ENCODE measurements at places on chromosomes 12 and 14.

DNA sequence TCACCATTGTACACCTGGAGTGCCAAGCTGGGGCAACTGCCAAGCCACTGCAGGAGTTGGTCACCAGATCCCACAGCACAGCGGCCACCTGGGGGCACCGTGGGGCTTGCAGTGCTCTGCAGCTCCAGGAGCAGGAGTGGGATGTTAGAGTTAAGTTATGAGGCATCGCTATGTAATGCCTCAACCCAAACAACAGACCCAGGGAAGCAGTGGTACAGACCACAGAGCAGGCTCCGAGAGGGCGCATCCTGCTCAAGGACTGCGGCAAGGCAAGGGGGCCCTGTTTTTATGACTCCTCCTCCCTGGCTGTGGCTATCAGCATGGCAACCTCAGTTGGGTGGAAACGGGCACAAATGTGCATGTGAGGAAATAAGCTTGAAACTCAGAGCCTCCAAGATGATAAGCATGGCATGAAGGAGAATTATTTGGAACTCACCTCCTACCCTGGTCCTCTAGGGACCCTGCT is 63.1 kb downstream of the ARL6IP4 start:
- H3K4me3 ChIP-seq, result no peak overlapping the region
- peaks cover 5% of the 10 kb centered on the region for H3K27me3 ChIP-seq
- peaks cover 37% of the 10 kb centered on the region for H3K4me1 ChIP-seq
- H3K36me3 ChIP-seq, result no peaks in the 10 kb centered on the region
- peak; percentile 71 for DNase-seq
- H3K27ac ChIP-seq, result no peak overlapping the region

DNA sequence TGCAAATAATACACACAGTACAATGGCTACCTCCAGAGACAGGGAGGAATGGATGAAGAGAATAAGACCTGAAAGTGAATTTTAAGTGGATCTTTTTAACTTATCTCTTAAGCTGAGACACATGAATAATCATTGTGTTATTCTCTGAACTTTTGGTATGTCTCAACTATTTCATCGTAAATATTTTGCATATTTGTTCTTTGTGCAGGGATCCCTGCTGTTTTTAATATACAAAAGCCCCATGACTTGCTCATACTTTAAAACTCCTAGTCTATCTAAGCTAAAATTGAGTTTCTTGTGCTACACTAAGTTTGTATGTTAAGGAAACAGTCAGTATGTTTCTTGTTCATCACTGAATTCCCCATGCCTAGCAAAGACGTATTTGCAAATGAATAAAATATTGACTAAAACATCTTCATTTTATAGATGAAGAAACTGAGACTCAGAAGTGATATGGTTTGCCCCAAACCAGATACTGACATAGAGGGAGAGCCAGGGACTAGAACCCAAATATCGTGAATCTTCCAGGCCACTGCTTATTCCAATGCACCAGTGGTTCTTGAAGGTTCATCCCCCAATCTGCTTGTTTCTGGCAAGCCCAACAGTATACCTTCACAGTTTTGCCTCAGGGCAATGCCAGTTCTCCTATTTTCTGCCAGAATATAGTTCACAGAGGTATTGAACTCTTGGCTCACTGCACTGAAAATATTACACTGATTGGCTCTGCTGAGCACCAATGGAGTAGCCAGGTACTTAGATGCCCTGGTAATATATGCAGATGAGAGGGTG is 356.9 kb downstream of the MED13L start:
- peaks cover 63% of the 10 kb centered on the region for H3K27me3 ChIP-seq
- peaks cover 5% of the 10 kb centered on the region for H3K36me3 ChIP-seq
- no peaks in the 10 kb centered on the region for H3K4me1 ChIP-seq
- no peak overlapping the region for H3K4me3 ChIP-seq
- DNase-seq, result no peak
- H3K27ac ChIP-seq, result no peak overlapping the region

GRCh38 chr14:29016050-29016900 is 249.7 kb downstream of the FOXG1 start:
- no peak overlapping the region for H3K27ac ChIP-seq
- H3K4me1 ChIP-seq, result no peaks in the 10 kb centered on the region
- H3K36me3 ChIP-seq, result no peaks in the 10 kb centered on the region
- peak; percentile 73 for DNase-seq
- no peaks in the 10 kb centered on the region for H3K27me3 ChIP-seq

GRCh38 chr12:19129486-19130223 is at the start of gene PLEKHA5:
Gene PLEKHA5, plus strand, starts transcription at chr12:19129733. Its CDS starts 67 bp downstream, at chr12:19129800.
- H3K4me1 ChIP-seq, result peaks cover 36% of the 10 kb centered on the region
- H3K4me3 ChIP-seq, result peak within 1 kb of the TSS; percentile 98
- peak within 1 kb of the TSS; percentile 93 for H3K27ac ChIP-seq
- DNase-seq, result peak; percentile 79

GRCh38 chr12:31207799-31208465 is 118.0 kb downstream of the SINHCAF start:
- H3K4me3 ChIP-seq, result no peak overlapping the region
- no peak overlapping the region for H3K27ac ChIP-seq

GRCh38 chr12:27083861-27084394 is 1.6 kb upstream of the C12orf71 start:
- no peaks in the 10 kb centered on the region for H3K36me3 ChIP-seq
- no peak overlapping the region for H3K4me3 ChIP-seq
- H3K27ac ChIP-seq, result no peak overlapping the region
- peaks cover 5% of the 10 kb centered on the region for H3K4me1 ChIP-seq
- peaks cover 6% of the 10 kb centered on the region for H3K27me3 ChIP-seq

DNA sequence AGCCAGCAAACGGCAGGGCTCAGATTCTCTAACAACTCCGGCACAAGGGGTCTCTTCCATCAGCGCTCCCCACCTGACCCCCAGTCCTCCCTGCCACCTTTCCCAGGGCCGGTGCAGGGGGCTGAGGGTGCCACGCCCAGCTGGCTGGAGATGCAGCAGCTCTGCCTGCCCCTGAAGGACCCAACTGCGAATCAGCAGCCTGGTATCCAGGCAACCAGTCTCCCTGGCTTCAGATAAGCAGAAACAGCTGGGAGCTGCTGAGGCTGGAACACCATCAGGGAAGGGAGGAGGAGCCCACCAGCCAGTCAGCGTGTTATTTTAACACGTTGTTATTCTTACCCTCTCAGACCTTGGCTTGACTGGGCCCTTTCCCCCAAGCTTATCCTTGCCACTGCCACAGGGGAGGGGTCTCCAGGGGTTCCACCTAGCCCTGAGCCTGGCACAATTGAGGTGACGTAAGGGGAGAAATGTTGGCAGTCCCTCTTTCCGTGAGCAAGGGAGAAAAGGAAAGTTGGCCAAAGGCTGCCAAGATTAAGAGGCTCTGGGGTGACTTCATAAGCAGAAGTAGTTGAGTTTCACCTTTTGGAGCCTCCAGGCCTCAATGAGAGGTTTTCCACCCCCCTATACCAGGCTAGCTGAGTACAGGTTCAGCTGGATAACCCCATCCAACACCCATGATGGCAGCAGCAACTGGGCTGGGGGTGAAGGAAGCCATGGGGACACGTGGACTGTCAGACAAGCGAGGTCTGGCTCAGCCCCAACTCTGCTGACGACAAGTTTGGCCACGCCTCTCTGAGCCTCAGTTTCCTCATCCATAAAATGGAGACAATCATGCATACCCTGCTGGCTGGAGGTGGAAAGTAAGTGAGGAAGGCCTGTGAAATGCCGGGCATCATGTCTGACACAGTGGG is 91.1 kb downstream of the IRF2BPL start:
- peak; percentile 49 for DNase-seq
- peaks cover 16% of the 10 kb centered on the region for H3K27me3 ChIP-seq
- H3K4me3 ChIP-seq, result no peak overlapping the region
- peaks cover 67% of the 10 kb centered on the region for H3K4me1 ChIP-seq
- no peaks in the 10 kb centered on the region for H3K36me3 ChIP-seq

- H3K27ac ChIP-seq, result no peak overlapping the region
- no peak overlapping the region for H3K4me3 ChIP-seq
- H3K36me3 ChIP-seq, result no peaks in the 10 kb centered on the region
- H3K4me1 ChIP-seq, result peaks cover 11% of the 10 kb centered on the region
- DNase-seq, result no peak
Observed at GRCh38 chr14:99040052-99040451, 231.9 kb downstream of the BCL11B start.

- H3K27ac ChIP-seq, result peak overlapping the region; percentile 56
- peaks cover 57% of the 10 kb centered on the region for H3K4me1 ChIP-seq
- no peaks in the 10 kb centered on the region for H3K36me3 ChIP-seq
- DNase-seq, result no peak
Observed at GRCh38 chr12:3752096-3752709, 706 bp downstream of the CRACR2A start.

- H3K4me1 ChIP-seq, result no peaks in the 10 kb centered on the region
- no peak overlapping the region for H3K27ac ChIP-seq
- DNase-seq, result no peak
- H3K36me3 ChIP-seq, result peaks cover 84% of the 10 kb centered on the region
- H3K27me3 ChIP-seq, result no peaks in the 10 kb centered on the region
Observed at GRCh38 chr12:64737539-64737938, 21.7 kb downstream of the GNS start.

DNA sequence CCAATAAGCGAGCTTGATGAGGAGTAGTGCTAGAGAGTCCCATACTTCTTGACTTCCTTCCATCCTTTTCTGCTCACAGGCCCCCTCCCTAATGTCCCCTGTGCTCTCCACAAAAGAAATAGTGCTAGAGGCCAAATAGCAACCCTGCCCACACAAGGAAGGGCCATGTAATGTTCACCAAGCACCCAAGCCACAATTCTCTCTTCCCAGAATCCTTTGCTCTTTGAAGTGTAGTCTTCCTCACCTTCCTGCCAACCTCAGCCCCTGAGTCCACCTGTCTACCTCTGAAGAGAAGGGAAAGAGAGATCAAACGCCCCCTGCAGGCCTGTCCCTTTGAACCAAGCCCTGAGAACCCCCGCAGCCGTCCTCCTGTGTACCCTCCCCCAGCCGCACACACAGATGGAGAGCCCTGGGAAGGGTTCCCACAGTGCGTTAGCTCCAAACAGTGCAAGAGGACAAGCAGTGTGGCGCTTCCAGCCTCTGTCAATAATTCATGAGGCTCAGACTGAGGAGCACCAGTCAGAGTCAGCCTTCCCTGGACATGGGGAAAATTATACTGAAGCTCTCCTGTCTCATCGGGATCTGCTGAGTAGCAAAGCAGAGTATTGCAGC is 1.9 kb upstream of the DHRS4 start:
- no peak overlapping the region for H3K27ac ChIP-seq
- peaks cover 3% of the 10 kb centered on the region for H3K27me3 ChIP-seq
- H3K4me3 ChIP-seq, result peak overlapping the region; percentile 9
- H3K36me3 ChIP-seq, result peaks cover 42% of the 10 kb centered on the region
- peaks cover 29% of the 10 kb centered on the region for H3K4me1 ChIP-seq

DNA sequence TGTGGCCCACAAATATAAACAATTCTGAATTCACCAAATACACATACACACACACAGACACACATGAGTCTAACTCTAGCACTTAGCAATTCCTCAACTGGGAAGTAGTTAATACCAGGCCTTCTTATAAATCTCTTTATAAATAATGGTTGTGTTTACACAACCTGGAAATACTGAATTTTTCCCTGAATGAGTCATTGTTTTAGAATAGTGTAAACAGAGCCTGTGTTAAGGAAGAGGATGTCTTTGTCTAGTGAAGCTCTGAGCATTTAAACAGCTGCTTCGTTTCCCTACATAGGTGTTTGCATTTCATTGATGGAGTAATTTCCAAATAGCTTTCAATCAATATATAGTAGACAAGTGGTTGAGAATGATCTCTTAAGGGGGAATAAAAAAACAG is 218.8 kb downstream of the BTG1 start:
- no peak overlapping the region for H3K27ac ChIP-seq
- H3K4me1 ChIP-seq, result peaks cover 2% of the 10 kb centered on the region
- no peak overlapping the region for H3K4me3 ChIP-seq
- peaks cover 4% of the 10 kb centered on the region for H3K36me3 ChIP-seq
- no peaks in the 10 kb centered on the region for H3K27me3 ChIP-seq

GRCh38 chr14:20460458-20461224 is 593 bp downstream of the PIP4P1 start:
- no peak for DNase-seq
- H3K4me3 ChIP-seq, result peak overlapping the region; percentile 88
- H3K36me3 ChIP-seq, result peaks cover 15% of the 10 kb centered on the region
- H3K4me1 ChIP-seq, result peaks cover 32% of the 10 kb centered on the region
- peak overlapping the region; percentile 49 for H3K27ac ChIP-seq
- no peaks in the 10 kb centered on the region for H3K27me3 ChIP-seq

DNA sequence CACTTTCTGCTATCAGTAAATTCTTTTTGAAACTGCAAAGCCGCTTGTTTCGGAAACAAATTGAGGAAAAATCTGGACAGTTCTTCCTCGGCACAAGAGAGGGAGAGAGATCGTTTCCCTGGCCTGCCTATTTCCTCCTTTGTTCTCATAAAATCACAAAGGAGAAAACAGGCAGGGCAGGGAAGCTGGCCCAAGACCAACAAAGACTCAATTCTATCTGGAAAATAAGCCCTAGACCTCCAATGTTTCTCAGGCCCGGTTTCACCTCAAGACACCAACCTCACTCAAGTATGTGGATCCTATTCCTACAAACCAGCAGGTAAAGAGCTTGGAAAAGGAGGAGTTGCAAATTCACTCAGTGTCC is 19.5 kb downstream of the DICER1 start:
- H3K27ac ChIP-seq, result peak overlapping the region; percentile 88
- peaks cover 25% of the 10 kb centered on the region for H3K36me3 ChIP-seq
- no peak for DNase-seq
- H3K4me3 ChIP-seq, result no peak overlapping the region

DNA sequence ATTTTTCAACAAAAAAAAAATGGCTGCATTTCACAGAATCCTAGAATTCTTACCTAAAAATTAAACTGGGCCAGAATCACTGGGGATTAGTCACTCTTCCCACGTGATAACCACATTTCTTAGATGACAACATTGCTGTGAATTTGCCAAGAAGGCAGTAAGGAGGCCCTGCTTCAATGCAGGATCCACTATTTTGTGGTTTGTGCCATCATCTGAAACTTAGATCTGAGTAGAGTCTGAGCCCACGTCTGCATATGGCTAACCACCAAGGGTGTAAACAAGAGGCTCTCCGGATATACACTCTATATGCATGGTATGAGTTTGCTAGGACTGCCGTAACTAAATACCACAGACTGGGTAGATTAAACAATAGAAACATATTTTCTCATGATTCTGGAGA is 24.4 kb upstream of the TBX5 start:
- DNase-seq, result no peak
- H3K4me3 ChIP-seq, result no peak overlapping the region
- peaks cover 96% of the 10 kb centered on the region for H3K27me3 ChIP-seq
- no peak overlapping the region for H3K27ac ChIP-seq

DNA sequence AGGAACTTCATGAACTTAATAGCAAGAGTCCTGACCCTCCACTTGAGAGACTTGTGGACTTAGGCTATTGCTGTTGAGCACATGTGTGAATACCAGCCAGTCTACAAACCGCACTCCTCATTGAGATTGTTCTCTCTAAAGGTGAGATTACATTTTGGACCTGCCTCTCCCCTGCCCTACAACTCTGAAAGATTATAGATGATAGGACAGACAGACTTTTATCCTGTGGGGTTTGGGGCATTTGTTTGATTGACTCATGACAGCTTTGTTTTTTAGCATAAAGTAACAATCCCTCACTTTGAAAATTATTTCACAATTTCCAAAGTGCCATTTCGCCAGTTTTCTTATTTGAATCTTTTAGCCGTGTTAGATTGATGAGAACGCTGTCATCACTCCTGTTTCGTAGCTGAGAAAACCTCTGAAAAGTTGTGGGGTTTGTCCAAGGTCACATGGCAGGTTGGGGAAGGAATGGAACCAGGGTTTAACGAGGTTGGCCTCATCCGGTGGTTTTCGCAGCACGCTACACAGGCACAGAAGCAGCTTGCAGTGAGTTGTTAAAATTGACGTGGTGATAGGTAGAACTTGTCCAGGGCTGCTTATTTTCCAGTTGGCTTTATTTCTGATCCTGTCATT is 836 bp downstream of the EVL start:
- H3K36me3 ChIP-seq, result peaks cover 4% of the 10 kb centered on the region
- peaks cover 66% of the 10 kb centered on the region for H3K4me1 ChIP-seq
- H3K4me3 ChIP-seq, result no peak overlapping the region

- H3K27ac ChIP-seq, result no peak overlapping the region
- no peak overlapping the region for H3K4me3 ChIP-seq
- H3K4me1 ChIP-seq, result peaks cover 30% of the 10 kb centered on the region
Observed at GRCh38 chr12:105352940-105353635, 22.6 kb downstream of the C12orf75 start.

Measured in nephron progenitor cell (in vitro differentiated cells).